ENCODE measurements at places on chromosomes 5 and 9.

DNA sequence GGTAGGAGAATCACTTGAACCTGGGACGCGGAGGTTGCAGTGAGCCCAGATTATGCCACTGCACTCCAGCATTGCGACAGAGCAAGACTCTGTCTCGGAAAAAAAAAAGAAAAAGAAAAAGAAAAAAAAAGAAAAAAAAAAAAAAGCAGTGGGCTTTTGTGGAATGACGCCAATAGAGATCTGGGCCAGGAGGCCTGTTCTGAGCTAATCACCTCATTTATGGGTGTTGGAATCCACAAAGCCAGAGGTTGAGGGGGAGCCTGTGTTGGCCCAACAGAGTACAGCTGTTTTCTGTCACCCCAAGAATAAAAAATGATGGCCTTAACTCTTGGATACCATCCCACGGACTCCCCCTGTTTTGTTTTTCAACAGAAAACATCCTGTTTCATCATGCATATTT, 18.5 kb downstream of the OSTF1 start:
- no peak for DNase-seq

- peak; percentile 69 for DNase-seq
Measured at GRCh38 chr5:157858527-157859226, at the start of gene CLINT1. Gene CLINT1 (minus strand): TSS chr5:157859145. CDS start chr5:157858970, 175 bp downstream.

DNA sequence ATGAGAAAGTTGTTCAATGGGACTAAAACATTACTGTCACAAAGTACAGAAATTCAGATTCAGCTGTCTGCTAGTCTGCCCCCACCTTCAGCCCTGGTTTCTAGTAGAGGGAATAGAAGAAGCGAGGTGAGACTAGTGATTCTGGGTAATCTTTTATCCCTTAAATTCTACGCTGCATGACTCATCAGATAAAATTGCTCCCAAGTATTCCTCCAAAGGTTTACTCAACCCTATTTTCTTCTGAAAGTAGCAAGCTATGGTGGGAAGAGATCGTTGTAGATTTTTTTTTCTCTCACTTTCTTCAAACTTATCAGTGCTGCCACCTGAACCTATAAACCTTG, 318.9 kb upstream of the RIOK2 start:
- no peak for DNase-seq

GRCh38 chr5:180421672-180422071, 68.5 kb upstream of the GFPT2 start:
- no peak for DNase-seq

- DNase-seq, result no peak
Measured at GRCh38 chr9:87642330-87643106, 83.4 kb upstream of the CTSL start.

DNA sequence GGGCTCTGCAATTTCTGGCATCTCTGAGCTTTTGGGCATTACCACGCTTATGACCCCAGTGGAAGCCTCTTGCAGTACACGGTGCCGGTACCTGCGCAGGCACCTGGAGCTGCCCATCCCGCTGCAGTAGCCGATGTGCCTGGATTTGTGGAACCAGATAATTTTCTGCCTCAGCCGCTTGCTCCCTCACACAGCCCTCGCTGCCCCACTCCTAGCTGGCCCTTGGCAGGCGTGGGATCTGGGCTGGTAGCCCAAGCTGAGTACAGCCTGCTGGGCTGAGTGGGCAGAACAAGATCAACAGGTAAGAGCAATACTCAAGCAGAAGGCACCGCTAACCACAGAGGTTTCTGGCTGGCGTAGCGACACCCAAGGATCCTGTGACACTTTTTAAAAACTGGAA, 1808.8 kb upstream of the ACO1 start:
- no peak for DNase-seq

DNA sequence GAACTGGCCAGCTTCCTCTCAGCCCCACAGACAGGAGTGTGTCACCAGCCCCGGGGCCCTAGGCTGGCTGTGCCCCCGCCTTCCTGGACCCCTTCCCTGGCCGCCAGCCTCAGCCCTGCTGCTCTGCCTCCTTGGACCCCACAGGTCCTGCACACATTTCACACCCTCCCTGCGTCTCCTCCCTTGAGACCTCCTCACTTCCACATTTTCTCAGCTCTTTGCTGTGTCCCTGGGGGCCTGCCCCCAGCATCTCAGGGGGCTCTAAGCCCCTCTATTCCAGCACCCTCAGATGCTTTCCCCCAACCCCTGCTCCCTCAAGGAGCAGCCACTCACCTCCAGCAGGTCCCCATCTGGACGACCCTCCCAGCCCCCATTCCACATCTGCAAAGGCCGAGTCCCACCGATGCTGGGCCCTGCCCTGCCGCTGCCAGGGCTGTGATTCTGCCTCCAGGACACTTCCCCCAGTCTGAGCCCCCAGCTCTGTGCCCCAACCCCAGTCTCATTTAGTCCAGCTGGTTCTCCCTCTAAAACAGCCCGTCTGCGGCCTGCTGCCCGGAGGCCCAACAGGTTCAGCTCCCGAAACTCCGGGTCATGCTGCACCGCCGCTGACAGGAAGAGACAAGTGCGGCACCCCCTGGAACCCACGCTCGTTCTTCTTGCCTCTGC, 4.2 kb downstream of the SLC34A3 start:
- no peak for DNase-seq

DNA sequence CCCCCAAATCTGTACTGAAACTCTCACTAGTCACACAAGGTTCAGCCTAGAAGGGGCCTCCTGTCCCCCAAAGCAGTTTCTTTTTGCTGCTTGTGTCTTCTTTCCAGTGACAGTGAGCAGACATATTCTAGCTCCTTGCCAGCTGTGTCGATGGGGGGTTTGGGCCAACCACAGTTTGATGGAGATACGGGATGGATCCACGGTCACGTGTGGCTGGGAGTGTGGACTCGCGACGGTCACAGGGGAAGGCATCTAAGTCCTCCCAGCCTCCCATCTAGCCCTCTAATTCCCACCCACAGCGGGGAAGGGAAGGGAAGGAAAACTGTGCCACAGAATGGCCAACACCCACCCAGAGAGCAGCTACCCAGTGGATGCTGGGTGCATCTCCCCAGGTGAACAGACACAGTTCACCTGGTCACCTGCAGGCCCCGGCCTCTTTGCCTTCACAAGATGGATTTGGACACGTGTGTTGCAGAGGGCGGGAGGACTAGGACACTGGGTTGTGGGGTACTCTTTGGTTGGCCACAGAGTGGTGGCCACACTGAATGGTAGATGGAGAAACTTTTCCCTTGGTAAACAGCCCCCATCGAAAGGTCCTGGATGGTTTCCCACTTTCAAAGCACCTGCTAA, 54.4 kb downstream of the CRB2 start:
- DNase-seq, result no peak

DNA sequence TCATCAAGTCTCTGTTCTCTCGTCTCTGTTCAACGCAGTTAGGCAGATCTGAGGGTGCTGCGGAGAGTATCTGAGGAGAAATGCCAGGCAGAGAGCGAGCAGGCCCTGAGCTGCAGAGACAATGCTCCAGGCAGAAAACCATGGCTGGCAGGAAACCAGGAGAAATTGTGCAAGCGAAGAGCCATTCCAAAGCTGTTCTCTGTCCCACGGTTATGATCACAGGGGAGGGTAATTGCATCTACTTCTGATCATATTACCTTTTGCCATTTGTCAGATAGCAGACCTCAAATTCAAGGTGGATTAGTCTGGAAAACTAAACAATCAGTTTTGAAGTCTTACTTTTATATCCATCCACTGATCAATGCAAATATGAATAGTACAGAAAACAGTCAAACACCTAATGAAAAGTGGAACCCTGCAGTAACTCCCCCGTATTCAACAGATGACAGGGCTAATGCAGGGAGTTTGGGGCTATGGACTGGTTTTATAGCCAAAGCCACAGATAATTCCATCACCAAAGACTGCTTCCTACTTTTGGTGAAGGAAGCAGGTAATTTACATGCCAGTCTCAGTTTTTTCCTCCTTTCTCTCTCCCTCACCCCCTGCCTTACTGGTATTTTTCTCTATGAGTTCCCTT, 228.0 kb downstream of the DCP2 start:
- DNase-seq, result no peak

DNA sequence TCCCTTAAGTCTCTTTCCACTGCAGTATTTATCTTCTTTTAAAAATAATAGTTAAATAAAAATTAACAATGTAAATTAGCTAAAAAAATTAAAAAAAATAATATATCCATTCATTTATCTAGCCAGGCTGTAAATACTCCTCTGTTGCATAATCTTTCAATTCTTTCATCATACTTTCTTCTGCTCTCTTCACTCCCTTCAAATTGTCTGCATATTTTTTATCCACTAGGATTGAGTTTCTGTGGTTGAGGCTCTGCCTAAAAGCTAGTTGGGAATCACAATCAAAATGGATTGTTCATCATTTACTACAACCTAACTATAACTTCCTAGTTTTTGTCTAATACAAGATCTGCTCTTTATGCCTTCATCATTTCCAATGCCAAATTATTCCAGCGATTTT, 182.2 kb downstream of the PDE4D start:
- DNase-seq, result no peak

- no peak for DNase-seq
Measured at GRCh38 chr9:37954581-37954981, 50.7 kb upstream of the SLC25A51 start.

DNA sequence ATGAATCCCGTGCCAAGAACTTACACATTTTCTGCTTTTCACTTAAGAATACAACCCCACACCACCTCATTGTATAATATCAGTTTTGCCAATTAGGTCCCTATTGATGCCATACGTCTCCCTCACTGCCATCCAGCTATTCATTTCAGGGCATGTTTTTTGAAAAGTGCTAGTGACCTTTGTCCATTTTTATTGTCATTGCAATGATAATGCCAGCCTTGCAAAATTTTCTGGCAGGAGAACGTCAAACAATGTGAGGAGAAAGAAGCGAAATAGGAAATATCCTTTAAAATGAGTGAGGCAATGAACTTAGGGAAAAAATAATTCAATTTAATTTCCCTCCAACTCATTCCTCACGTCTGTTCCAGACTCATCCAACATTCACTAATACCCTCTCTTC, 111.8 kb upstream of the CKMT2 start:
- no peak for DNase-seq

GRCh38 chr5:17679597-17680203, 45.4 kb downstream of the TAF11L14 start:
- no peak for DNase-seq

- no peak for DNase-seq
Measured at GRCh38 chr5:69083412-69083811, 10.4 kb upstream of the SLC30A5 start.

GRCh38 chr5:37849641-37850040, 9.8 kb upstream of the GDNF start:
- no peak for DNase-seq

GRCh38 chr5:136113606-136114005, 19.0 kb upstream of the SMAD5 start:
- DNase-seq, result no peak

GRCh38 chr5:159465604-159466003, 135.3 kb upstream of the IL12B start:
- no peak for DNase-seq

GRCh38 chr5:32343058-32343672, 30.4 kb upstream of the MTMR12 start:
- DNase-seq, result no peak

DNA sequence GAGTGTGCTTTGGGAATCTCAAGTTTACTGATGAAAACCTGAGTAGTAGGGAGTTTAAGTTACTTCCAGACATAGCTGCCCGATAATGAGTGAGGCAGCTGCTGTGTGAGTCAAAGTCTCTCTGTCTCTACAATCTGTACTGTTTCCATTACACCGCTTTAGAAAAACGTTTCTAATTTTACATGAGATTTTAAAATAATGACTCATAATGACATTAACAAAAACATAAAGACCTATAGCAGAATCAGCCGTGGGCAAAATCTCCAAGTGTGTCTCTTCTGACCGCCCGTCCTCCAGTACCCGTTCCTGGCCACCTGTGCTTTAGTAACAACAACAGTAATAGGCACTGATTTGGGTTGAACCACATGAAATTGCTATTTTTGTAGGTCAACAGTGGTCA, 69.6 kb upstream of the PRRC1 start:
- no peak for DNase-seq

GRCh38 chr5:59483971-59484472, 409.5 kb downstream of the PDE4D start:
- no peak for DNase-seq

DNA sequence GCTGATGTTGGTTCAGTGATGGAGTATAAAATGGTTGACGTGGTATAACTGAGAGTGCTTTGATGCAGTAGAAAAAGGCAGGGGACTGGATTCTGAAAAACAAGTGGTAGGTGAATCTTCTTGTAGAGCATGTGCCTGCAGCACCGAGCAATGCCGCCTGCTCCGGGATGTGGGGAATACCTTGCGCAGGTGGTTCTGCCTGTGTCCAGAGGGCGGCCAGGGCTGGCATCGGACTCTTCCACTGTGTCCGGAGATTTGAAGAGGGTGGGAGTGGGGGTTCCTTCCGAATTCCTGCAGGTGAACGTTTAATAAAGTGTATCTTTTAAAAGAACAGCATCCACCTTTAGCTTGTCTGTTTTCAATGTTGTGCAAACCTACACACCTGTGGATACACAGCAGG, 238.0 kb downstream of the FANCC start:
- DNase-seq, result no peak

DNA sequence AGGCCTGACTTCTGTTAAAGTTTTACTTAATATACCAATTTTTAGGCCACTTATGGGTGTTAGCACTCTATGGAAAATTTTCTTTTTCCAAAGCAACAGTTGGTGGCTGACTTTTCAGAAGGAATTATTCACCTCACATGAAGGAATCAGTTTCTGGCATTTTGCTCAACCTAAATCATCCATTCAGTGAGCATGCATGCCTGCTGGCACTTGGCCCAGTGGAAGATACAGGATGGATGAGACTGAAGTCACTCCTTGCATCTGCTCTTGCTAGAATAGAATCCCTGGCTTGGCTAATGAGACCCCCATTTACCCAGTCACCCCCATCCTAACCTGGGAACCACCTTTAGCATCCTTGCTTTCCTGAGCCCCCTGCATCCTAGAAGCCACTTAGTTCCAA, 131.7 kb downstream of the WDR41 start:
- DNase-seq, result no peak

DNA sequence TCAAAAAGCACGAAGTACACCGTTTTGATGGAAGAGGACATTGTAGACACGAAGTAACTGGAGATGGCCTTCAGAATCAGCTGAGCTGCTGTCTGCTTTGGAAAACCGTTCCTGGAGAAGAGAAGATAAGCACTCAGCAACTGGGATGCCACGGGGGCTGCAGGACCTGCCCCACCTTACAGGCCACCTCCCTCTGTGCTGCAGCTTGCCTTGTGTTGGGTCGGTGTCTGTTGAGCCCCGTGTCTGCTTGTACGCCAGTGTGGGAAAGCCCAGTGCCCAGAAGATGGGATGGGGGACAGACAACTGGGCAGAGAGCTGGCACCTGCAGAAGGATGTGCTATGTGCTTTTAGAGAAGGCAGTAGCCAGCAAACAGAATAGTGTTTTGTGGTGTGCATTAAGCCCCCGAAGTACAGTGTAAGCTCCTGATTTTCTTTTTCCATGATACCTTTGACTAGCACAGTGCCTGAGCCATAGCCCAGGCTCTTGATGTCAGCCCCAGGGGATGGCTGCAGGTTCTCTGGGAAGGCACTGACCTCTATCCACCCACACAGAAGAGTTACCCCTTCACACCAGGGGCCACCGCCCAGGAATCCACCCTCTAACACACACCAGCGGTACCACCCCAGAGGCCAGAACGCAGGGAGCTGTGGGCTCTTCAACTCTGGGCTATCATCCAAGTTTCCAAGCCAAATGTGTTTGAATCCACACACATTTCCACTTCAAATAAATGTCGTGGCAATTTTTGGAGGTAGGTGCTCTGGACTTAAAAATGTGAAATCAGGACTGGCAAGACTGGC, 63.8 kb downstream of the MACROH2A1 start:
- DNase-seq, result no peak

GRCh38 chr5:157593052-157593757, 17.6 kb upstream of the ADAM19 start:
- no peak for DNase-seq

GRCh38 chr5:69341520-69342161, 9.0 kb upstream of the CCDC125 start:
- DNase-seq, result no peak
